ENCODE measurements at places on chromosomes 16 and 17.
A peak's percentile ranks its signal among the peaks of the same experiment; 100 is the strongest.

- DNase-seq, result no peak
Observed at GRCh38 chr16:53924331-53925106, 220.6 kb downstream of the FTO start.

DNA sequence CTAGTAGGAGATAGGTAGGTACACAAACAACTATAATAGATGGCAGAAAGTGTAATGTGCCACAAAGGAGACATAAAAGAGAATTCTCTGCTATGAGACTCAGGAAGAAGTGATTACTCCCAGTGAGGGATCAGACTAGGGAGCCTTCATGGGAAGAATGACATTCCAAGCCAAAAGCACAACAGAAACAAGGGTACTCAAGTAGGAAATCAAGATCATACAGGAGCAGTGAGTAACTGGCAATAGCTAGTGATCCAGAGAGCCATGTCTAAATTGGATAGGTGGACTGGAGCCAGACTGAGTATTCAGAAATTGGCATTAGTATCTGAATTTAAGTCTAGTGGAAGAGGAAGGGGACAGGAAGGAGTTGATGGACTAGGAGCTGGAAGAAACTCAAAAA, 10.7 kb downstream of the RFFL start:
- no peak for DNase-seq

GRCh38 chr17:41740506-41740905, 6.1 kb upstream of the HAP1 start:
- no peak for DNase-seq

GRCh38 chr17:67818110-67819002, 6.9 kb upstream of the BPTF start:
- no peak for DNase-seq

DNA sequence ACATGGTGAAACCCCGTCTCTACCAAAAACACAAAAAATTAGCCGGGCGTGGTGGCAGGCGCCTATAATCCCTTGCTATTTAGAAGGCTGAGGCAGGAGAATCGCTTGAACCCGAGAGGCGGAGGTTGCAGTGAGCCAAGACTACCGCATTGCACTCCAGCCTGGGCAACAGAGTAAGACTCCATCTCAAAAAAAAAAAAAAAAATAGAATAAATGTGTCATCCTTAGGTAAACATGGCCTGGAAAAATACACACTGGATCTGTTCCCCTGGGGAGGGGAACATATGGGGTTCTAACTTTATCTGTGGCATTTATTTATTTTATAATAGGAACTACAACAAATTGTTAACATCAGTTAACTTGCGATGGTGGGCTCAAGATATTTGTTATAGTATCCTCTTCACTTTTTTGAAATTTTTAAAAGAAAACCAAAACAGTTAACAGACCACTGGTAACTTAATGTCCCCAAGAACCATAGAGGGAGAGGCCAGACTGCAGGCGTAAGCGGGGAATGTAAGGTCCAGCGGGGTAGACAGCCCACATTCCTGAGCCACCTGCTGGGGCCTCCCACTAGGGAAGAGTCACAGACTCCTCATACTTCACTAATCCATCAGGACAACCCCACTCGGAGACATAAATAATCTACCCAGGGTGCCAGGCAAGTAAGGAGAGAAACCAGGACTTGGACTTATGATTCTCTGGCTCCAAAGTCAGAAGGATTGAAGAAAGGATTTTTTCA, 12.5 kb upstream of the TXNDC11 start:
- DNase-seq, result no peak

DNA sequence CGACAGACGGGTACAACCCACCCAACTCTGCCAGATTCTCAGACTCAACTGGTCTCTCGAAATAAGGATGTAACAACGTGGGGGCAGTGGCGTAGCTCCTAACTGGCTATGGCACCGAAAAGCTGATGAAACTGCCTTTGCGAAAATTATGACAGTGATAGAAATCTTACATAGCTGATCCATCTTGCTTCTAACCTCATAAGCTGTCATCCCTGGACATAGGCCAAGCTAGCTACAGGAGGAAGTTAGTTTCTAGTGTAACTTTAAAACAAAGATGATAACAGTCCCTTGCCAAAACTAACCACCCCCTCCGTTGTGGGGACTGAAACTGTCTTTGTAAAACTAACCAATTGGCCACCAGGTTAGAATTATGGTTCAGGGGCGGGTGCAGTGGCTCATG, 220.1 kb downstream of the SLC39A11 start:
- no peak for DNase-seq

GRCh38 chr16:13036600-13036999, 135.2 kb downstream of the SHISA9 start:
- DNase-seq, result peak; percentile 45

- DNase-seq, result no peak
Observed at GRCh38 chr17:77528516-77529327, 388.0 kb downstream of the SEC14L1 start.

GRCh38 chr17:78180083-78180482, 6.8 kb downstream of the TK1 start:
- DNase-seq, result no peak

DNA sequence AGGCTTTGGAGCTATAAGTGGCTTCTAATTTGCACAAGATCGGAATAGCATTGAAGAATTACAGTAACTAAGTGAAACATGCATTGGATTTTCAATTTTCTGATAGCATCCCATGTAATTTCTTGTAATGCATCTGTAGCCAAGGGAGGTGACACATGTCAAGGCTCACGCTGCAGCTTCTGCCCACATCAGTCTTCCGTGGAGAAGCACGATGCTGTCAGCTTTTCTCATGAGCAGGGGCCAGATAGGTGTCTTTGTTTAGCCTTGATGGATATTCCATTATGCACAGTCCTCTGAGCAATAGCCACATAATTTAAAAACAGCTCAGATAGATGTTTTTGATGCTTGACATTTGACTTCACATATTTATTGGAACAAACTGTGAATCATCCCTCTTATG, 1046.9 kb upstream of the EEF2KMT start:
- no peak for DNase-seq

- DNase-seq, result peak; percentile 36
Observed at GRCh38 chr17:68431661-68432071, 25.6 kb downstream of the WIPI1 start.

- DNase-seq, result no peak
Observed at GRCh38 chr16:78792952-78793351, 693.5 kb downstream of the WWOX start.

- peak; percentile 91 for DNase-seq
Observed at GRCh38 chr16:85524630-85525419, 88.3 kb upstream of the GSE1 start.

GRCh38 chr17:74466828-74467184, 372 bp downstream of the CD300A start:
- peak; percentile 25 for DNase-seq

- DNase-seq, result no peak
Observed at GRCh38 chr17:50686494-50687199, 21.1 kb downstream of the ANKRD40 start.

DNA sequence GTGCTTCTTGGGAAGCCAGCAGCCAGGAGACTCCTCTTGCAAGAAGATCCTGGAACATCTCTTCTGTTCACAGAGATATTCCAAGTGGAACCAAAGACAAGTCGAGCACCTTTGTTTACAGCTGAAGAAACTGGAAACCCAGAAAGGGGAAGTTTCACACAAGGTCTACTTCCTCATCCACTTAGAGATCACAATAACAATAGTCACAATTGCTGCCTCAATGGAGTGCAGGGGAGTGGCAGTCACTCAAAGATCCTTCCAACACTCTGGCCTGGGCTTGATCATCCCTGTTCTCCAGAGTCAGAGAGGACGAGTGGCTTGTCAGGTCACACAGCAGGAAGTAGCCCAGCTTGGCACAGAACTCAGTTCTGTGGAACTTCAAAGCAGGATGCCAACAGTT, 46.9 kb upstream of the SIAH1 start:
- peak; percentile 66 for DNase-seq

DNA sequence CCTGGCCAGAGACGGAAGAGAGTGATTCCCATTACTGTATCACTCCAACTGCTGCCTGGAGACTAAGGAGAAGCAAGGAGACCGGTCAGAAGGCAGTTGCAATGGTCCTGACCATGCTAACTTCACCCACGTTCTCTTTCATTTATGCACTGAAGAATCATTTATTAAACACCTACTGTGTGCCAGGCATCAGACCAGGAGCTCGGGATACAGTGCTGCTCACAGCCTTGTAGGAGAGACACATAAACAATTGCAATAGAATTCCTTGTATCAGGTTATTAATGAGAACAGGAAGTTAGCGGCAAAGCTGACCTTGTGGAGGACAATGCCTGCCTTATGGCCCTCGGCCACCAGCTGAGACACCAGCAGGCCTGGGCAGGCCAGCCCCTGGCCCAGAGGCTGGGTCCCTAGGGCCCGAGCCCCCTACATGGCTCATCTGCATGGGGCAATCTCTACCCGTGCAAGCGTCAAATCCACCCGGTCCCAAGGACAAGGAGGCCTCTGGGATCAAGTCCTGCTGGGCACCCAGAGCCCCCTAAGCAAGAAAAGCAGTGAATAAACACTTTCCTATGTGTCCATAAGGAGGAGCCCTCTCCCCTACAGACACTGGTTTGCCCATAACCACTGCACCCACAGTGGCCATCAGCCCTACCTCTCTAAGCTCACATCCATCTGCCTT, 8.6 kb upstream of the ENPP7 start:
- no peak for DNase-seq

DNA sequence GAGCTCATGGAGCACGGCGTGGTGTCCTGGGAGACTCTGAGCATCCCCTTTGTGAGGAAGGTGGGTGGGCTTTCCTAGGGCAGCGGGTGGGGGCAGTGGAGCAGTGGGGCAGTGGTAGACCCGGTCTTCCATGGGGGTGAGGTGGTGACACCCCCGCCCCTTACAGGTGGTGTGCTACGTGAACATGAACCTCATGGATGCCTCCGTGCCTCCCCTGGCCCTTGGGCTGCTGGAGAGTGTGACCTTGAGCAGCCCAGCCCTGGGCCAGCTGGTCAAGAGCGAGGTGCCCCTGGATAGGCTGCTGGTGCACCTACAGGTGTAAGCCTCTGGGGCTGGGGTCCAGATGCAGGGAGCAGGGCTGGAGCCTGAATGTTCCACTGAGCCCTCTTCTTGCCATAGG, 1.6 kb downstream of the ELMO3 start:
- DNase-seq, result no peak

Measured in suppressor macrophage treated with lipopolysaccharide for 1 hour (primary cell).